ENCODE measurements at places on chromosomes 3 and 15. TPM values are rescaled to one million over a fixed set of nuclear protein-coding genes. Genes with fewer than 3 reads are reported as not detected.
A peak's percentile ranks its signal among the peaks of the same experiment; 100 is the strongest.

- no peak overlapping the region for H3K27ac ChIP-seq
- no peaks in the 10 kb centered on the region for H3K36me3 ChIP-seq
- H3K4me1 ChIP-seq, result peaks cover 11% of the 10 kb centered on the region
- H3K4me3 ChIP-seq, result no peak overlapping the region
These were observed 112.5 kb upstream of the TGFBR2 start for GRCh38 chr3:30493911-30494311.

GRCh38 chr3:100546020-100546744 is 53.8 kb downstream of the TMEM45A start:
- peaks cover 5% of the 10 kb centered on the region for H3K27me3 ChIP-seq
- no peaks in the 10 kb centered on the region for H3K36me3 ChIP-seq
- H3K4me1 ChIP-seq, result no peaks in the 10 kb centered on the region
- DNase-seq, result no peak
- H3K27ac ChIP-seq, result no peak overlapping the region

DNA sequence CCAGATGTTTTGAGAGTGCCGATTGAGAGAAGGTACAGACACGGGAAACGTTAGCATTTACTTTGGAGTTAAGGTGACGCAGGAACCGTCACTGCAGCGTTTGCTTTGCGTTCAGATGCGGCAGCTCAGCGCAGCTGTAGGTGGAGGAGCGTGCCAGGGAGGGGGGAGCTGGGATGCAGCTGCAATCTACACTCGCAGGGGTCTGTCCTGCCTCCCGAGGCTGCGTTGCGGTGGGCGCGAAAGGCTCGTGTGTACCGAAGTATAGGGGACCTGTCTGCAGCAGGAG is 425 bp upstream of the FYTTD1 start:
- H3K27ac ChIP-seq, result peak overlapping the region; percentile 66
- peak; percentile 75 for DNase-seq
- H3K4me1 ChIP-seq, result peaks cover 34% of the 10 kb centered on the region

GRCh38 chr3:188742755-188743550 is 428.8 kb upstream of the TPRG1 start:
- H3K36me3 ChIP-seq, result no peaks in the 10 kb centered on the region
- H3K27ac ChIP-seq, result no peak overlapping the region
- H3K27me3 ChIP-seq, result no peaks in the 10 kb centered on the region
- no peak for DNase-seq

CHRM5 gene
- total RNA-seq, result not detected

CPNE9 gene
- total RNA-seq, result 0.16 TPM

NSMCE3 gene
- 8.8 TPM for total RNA-seq
